ENCODE measurements at places on chromosomes 6 and 20.

GRCh38 chr6:13485923-13486562, 1.4 kb downstream of the GFOD1 start:
- DNase-seq = peak; percentile 45

- peak; percentile 92 for DNase-seq
Observed at GRCh38 chr6:141110481-141110880, 1022.2 kb upstream of the GJE1 start.

DNA sequence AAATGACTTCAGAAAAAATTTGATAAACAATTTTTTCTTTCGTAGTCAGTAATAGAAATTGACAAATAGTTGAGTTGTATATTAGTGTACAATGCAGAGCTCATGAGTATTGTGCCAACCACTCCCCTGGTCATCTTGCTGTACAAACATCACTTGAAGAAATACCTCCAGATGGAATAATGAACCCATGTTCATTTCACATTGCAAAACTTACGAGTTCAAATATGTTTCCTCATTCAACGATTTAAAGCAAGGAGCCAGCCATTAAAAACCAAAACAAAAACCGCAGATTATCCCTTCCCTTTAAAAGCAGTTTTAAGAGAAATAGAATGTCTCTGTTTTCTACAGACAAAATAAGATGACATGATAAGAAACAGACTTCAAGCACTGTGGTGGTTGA, 62.5 kb downstream of the RALGAPA2 start:
- DNase-seq = no peak

- DNase-seq = no peak
Observed at GRCh38 chr6:34908194-34908593, 19.1 kb downstream of the ANKS1A start.

DNA sequence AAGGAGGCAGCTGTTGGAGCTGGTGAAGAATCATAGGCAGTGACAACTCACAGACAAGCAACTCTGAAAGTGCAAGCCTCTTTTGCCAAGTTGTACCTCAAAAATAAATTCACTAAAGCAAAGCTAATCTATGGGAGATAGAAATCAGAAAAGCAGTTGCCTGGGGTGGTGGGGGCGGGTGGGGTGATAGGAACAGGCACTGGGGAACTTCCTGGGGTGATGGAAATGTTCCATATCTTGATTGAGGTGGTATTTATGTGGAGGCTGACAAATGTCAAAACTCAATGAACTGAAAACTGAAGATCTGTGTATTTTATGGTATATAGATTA, 52.4 kb downstream of the ATP9A start:
- no peak for DNase-seq

DNA sequence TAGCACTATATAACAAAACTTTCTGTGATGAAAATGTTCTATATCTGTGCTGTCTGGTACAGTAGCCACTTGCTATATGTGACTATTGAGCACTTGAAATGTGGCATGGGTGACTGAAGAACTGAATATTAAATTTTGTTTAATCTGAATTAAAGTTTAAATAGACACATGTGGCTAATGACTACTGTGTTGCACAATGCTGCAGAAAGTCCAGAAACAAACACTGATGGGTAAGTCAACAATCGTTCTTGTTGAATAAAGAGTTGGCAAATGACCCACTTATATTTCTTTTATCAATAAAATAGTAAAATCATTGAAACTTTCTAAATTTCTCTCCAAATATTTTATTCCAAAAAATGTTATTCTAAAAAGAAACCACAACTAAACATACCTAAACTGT, 81.8 kb downstream of the PROKR2 start:
- DNase-seq = no peak

DNA sequence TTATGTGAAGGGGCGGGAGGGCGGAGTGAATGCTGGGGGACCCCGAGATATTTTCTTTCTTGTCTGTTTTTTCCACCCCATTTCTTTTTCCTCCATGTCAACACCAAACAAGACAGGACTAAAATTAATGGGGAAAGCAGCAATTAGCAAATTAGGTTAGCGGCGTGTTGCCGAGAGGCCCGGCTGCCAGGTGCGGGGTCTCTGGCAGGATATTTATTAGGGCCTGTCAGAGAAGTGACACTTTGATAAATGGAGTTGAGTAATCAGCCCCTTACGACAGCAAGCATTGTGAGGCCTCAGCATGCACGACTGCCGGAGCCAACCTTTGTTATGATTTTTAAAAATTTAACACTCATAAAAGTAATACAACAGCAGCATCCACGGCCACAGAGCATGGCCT, 193.8 kb downstream of the DHX35 start:
- no peak for DNase-seq

- DNase-seq = no peak
Observed at GRCh38 chr20:1907586-1907985, 12.4 kb downstream of the SIRPA start.

- no peak for DNase-seq
Observed at GRCh38 chr6:121460170-121460569, 24.7 kb downstream of the GJA1 start.

GRCh38 chr20:62816884-62817873, at the start of gene COL9A3:
TSS of gene COL9A3 (plus strand) at chr20:62817050. CDS start at chr20:62817065, 15 bp downstream.
- no peak for DNase-seq

DNA sequence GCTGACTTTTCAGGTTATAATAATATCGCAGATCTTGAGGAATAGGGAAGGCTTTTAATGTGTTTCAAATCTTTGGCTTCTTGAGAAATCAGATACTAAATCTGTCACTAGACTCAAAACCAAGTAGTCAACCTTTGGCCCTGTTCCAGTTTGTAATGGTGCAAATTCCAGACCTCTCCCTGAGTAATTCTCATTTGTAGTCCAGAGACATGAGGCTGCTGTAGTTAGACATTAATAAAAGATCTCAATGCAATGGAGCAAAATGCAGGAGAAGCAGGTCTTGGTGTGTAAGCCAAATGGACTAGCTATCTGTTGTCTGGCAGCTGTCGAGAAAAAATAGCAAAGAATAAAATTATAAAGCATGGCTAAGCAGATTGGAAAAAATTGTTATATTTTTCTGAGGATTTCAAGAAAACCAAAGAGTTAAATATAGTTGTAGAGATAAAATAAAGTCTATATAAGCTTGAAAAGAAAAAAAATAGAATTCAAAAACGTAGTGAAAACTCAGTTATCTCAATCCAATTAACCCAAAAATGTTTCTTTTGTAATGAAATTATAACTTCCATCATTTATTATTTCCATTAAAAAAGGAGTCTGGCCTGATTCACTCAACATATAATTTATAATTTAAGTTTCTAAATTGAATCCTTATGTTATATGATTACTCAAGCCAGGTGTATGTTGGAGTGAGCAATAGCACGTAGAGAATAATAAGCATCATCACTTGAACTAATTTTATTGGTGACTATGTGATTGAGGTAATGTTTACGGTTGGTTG, 161.5 kb upstream of the ADGRB3 start:
- no peak for DNase-seq

GRCh38 chr20:46364670-46365486, 41.5 kb downstream of the ELMO2 start:
- DNase-seq = peak; percentile 20

GRCh38 chr6:161921602-161922395, 647.9 kb upstream of the AGPAT4 start:
- DNase-seq = peak; percentile 19

Data from muscle of leg (tissue), 16 donors.